ENCODE measurements at places on chromosomes 16 and 17.
A peak's percentile ranks its signal among the peaks of the same experiment; 100 is the strongest.

- DNase-seq: peak; percentile 92
These were observed 912 bp downstream of the USP22 start for GRCh38 chr17:21041741-21042457.

DNA sequence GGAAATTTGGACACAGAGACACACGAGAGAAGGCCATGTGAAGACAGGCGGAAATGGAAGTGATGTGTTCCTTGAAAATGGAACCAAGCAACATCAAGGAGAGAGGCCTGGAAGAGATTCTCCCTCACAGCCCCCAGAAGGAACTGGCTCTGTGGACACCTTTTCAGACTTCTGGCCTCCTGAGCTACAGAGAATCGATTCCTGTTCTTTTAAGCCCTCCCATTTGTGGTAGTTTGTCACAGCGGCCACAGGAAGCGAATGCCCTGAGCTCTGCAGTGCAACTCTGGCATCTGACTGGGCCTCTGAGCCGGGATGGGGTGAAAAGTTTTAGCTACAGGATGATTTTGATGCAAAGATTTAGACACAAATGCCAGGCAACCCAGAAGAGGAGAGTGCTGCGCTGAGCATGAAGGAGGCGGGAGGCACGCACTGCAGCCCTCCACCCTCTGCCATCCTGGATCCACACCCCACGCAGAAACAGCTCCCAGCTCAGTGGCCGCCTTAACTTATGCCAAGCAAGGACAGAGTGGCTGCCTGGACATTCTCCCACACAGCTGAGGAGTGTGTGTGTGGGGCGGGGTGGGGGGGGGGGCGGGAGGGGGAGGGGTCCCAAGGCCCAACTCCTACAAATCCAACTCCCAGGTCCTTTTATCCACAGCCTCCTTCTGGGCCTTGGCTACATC, 2.2 kb downstream of the TIMP2 start:
- no peak for DNase-seq

- no peak for DNase-seq
These were observed 115.2 kb downstream of the PITPNC1 start for GRCh38 chr17:67492251-67492740.

DNA sequence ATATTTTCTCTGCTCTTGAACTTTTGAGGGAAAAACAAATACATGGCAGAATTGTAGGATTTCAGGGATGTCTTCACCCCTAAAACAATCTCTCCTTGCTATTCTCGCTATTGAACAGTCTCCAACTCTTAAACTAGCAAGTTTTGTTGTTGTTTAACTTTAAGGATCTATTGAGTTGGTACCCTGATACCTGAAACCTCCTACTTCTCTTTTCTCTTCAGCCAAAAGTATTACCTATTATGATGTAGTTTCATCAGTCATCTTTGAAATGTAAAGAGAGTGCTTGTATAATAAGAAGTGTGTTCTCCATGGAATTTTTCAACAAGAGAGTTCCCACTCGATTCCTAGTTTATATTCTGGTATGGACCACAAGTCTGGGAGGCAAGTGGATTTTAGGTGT, 211.6 kb upstream of the TBX2 start:
- DNase-seq: no peak

GRCh38 chr16:50881331-50881830, 139.5 kb downstream of the CYLD start:
- no peak for DNase-seq

GRCh38 chr17:41464682-41465081, 2.5 kb downstream of the KRT32 start:
- DNase-seq: no peak

- DNase-seq: no peak
These were observed 57.3 kb downstream of the B9D1 start for GRCh38 chr17:19305256-19305655.

DNA sequence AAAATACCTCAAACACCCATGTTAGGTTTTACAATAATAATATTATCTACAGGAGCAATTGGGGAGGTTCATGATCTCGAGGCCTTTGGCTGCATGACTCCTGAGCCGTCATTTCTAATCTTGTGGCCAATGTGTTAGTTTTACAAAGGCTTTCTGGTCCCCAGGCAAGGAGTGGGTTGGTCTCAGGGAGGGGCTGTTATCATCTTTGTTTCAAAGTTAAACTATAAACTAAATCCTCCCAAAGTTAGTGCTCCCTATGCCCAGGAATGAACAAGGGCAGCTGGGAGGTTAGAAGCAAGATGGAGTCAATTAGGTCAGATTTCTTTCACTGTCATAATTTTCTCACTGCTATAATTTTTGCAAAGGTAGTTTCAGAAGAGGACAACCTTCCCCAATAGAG, 9.1 kb upstream of the CCL5 start:
- DNase-seq: no peak

DNA sequence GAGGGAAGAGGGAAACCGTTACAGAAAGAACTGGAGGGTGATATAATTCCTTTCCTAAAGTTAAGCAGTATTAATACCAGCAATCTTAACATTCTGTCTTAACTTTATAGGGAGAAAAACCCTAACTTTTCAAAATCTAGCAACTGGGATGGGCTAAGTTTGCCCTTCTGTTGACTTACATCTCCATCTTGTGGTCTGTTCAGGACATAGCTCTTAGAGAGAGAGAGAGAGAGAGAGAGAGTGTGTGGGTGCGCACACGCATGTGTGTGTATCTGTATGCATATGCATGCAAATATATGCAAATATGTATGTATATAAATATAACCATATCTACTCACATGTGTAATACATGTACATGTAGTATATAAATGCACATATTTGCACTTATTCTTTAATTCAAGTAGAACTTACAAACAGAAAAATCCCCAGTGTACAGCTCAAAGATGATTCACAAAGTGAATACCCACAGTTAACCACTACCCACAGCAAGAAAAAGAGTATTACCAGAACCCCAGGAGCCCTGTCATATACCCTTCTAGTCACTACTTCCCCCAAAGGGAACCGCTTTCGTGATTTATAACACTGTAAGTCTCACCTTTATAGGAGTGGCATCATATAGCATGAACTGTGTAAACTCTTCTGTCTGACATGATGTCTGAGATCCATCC, 46.5 kb downstream of the STX8 start:
- DNase-seq: no peak

DNA sequence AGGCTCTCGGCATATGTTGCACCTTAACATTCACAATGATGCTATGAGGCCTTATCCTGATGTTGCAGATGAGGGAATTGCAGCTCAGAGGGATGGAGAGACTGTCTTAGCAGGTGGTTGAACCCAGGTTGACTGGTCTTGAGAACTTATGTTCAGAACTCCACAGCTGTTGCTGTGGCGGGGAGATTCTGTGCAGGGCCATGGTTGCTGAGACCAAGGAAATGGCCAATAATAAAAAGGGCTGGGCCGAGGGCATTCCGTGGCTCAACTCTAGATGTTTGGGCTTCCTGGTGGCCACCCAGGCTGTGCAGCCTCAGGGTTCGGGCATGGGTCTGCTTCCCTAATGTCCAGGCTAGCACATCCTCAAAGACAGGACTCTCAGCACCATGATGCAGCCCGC, 5.9 kb downstream of the KSR1 start:
- no peak for DNase-seq

DNA sequence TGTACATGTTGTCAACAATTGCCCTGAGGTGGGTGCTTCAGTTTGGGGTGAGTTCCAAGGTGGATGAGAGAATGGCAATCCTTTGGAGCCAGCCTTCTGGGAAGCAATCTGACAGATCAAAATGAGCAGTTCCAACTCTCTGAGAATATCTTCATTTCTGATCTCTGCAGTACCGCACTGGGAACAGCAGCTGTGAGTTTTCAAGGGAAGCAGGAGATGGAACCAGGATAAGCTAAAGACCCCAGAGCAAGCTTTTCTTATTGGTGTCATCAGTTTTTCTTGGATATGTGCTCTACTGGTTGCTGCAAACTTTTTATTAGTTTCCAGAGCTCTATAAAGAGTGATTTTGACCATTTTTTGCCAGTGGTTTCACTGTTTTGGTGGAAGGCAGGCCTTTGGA, 94.7 kb downstream of the KCNJ12 start:
- no peak for DNase-seq

DNA sequence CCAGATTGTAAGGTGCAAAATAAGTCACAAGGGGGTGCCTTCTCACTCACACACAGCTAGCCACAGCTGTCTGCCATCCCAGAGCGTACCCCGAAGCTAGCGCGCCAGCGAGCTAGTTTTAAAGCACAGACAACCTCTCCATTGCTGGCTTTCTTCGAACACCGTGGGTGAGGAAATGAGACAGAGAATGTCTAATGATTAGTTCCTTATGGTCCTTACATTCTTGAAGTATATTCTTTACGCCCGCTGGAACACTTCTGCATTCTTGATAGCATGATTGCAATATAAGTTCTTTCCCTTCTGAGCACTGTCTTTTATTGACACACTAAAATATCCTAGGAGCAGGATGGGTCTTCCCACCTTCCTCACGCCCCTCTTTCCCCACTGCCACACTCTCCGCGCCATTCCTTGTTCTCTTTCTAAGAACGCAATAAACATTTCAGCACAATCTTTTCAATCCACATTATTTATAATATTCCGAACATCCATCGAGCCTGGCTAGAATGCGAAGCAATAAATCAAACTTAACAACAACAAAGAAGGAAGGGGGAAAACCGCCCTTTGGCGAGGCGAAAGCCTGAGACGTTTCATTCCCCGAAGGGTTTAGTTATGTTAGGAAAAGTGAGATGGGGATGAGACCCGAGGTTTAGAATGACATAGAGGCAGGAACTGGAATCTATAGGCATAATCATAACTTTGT, 251.3 kb downstream of the NTN1 start:
- DNase-seq: peak; percentile 46

- peak; percentile 23 for DNase-seq
These were observed 100.5 kb downstream of the VAT1L start for GRCh38 chr16:77888871-77889270.

- DNase-seq: no peak
These were observed 999.9 kb downstream of the KCNJ18 start for GRCh38 chr17:22692066-22692805.

- no peak for DNase-seq
These were observed 656.4 kb upstream of the CDH8 start for GRCh38 chr16:62692685-62693084.

- DNase-seq: peak; percentile 95
These were observed 83.4 kb downstream of the GAS7 start for GRCh38 chr17:10114931-10115535.

DNA sequence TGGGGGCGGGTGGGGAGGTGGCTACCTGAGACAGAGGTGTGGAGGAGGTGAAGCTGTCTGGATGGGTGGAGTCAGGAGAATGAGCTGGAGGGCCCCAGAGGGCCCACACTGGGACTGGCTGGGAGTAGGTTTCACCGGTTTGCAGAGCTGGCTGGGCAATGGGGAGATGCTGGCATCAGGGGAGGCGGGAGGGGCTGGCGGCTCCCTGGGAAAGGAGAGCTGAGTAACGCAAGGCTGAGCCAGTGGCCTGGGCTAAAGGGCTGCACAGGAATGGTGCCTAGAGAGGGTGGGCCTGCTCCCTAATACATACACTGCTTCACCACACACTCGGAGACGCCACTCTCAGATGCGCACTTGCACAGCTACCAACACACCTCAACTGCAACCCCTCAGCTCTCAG, 12.4 kb downstream of the P3H4 start:
- peak; percentile 22 for DNase-seq

GRCh38 chr17:15343749-15344148, 2.4 kb upstream of the TEKT3 start:
- DNase-seq: no peak

DNA sequence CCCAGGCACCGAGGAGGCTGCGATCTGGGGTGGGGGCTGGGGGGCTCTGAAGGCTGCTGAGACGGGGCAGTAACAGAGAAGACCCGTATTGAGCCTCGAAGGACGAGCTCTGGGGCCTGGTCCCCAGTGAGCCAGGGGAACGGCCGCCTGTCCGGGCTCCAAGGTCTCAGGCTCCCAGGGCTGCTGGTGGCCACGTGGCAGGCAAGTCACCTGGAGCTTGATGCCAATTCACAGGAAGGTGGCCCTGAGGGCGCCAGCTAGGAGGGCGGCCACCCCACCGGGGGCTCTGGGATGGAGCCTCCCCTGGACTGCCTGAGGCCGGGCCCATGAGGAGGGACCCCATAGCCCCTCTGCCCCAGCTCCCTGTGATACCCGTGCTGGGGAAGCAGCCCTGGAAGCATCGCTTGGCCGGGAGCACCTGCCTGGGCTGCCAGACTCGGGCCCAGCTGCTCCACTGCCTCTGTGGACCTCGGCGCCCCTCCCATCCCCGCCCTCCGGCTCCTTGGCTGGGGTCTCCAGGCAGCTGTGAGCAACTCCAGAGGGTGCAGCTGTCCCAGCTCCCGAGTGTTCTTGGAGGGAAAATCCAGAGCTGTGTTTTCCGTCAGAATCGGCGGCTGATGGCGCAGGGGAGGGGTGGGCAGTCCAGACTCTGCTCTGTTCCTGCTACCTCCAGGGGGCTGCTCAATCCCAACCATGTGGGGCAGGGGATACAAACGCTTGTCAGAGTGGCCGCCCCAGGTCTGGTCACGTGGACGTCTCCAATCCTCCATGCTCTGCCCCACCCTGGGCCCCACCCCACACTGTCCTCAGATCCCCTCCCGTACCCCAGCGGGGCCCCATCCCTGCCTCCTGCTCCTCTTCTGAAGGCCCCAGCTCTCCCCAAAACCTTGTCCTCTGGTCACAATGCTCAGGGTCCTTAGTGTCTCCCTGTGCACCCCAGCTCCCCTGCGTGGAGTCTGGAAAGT, 67.2 kb upstream of the GNG13 start:
- DNase-seq: peak; percentile 75

DNA sequence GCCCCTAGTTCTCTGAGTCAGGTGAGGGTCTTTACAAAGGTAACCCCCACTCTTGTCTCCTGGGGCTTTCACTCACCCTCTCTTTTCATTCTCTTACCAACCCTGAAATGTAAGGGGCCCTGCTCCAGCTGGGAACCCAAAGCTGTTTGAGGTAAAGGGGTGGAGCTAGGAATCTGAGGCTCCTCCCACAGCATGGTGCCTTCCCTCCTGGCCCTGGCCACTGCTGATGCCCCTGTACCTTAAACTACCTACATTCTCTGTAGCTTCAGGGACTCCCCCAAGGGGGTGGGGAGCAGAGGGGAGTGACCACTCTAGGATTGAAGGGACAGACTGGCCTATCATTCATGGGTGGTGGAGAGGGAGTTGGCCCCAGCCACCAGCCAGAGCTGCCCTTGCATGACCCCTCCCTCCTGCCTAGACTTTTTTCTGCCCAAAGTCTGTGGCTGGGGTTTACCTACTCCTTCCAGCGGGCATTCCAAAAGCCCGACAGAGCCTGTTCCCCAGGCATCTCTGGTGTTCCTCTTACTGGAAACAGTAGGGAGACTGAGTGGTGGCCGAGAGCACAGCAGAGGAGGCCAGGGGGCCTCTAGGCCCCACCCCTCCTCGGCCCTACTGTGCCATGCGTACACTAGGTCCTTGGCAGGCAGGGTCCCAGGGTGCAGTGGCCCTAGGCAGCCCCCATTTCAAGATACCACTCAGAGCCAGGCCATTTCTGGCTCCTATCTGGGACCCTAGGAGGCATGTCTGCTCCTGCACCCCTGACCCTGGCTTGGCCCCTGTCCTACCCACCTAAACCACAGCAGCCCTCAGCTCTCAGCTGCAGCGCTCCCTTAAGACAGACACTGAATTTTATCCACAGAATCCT, 9.5 kb downstream of the DOK4 start:
- DNase-seq: no peak

- DNase-seq: no peak
These were observed 34.9 kb upstream of the MMD start for GRCh38 chr17:55456307-55457240.
